ENCODE measurements at places on chromosomes 1 and 21.
A peak's percentile ranks its signal among the peaks of the same experiment; 100 is the strongest.

DNA sequence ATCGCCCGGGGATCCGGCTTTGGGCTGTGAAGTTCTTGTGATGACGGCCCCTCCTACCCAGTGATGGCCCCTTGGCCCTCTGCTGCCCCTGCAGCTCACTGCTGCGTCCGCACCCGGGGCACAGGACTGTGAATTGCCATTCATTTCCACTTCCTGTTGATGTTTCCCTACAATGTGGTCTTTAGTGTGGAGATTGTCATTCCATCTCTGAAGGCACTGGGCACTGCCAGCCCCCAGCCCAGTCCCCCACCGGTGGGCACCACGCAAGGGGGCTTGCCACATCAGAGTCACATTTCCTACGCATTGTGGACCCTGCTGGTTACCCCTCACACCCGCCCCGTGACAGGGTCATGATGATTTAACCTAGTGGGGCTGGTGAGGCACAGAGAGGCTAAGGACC is 2.5 kb upstream of the MX2 start:
- no peak for DNase-seq

GRCh38 chr1:234732671-234733390 is 122.9 kb upstream of the IRF2BP2 start:
- DNase-seq, result no peak

- no peak for DNase-seq
Measured at GRCh38 chr1:37628026-37628556, 6.6 kb downstream of the RSPO1 start.

GRCh38 chr1:112549590-112549989 is 40.8 kb downstream of the WNT2B start:
- no peak for DNase-seq

DNA sequence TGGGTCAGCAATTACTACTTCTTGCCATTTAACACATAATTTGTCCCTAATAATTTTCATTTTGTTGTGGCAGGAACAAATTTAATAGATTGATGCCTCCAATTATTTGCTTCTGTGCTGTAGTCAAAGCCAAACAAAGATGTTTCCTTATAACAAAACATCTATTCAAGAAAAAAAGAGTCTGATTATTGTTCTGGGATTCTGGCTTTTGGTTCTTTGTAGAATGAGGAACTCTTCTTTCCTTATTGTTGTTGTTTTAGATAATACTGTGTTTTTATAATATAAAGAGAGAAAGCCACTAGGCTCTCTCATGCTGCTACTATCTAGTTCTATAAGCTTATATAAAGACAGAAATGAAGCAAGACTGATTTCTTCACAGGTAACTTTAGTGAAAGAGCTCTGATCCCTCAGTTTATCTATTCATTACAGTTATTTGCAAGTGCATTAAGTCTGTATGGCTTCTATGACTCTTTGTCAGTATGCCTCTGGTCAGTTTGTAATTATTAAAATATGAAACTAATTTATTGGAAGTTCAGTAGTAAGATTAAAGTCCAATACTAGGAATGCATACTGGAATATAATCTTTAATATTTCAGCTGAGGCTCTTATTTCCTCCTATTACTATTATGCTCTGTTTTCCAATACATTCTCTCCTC is 37.4 kb downstream of the PRKACB start:
- no peak for DNase-seq

GRCh38 chr1:41950820-41951219 is 32.1 kb upstream of the HIVEP3 start:
- peak; percentile 40 for DNase-seq

GRCh38 chr1:151562661-151563060 is 22.6 kb downstream of the TUFT1 start:
- no peak for DNase-seq

DNA sequence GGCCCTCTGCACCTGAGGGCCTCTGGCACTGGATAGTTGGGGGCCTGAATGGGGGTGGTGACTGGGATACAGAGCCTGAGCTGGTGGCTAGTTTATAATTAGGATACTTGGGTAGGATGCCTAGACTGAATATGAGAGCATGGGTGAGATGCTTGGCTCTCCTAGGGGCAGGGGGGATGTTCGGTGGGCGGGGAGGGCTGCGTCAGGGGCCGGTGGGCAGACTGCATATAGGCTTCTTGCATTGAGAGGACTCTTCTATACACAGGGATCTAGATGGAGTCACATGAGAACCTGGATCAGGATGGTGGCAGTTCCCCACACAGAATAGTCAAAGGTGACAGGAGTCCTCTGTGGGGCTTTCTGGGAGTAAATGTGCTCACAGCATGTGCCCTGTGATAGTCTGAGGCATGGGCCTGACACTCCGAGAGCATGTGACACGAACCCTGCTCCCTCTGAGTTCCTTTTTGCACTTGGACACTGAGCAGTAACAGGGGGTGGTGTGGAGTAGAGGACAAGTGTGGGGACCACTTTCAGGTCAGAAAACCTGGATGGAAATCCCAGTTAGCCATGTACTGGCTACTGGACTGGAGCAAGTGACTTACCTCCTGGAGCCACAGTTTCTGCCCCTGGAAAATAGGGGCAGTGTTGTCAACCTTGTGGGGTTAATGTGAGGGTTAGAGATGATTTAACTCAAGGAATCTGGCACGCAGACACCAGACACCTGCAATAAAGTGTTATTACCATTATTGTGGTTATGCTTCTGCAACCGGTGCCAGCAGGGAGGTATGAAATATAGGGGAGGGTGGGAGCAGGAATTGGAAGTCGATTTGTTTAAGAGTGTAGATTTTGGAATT is 2.2 kb downstream of the MAP7D1 start:
- DNase-seq, result no peak

- no peak for DNase-seq
Measured at GRCh38 chr1:159056069-159056698, 20.4 kb downstream of the AIM2 start.

GRCh38 chr1:110213143-110213540 is 3.0 kb downstream of the KCNC4 start:
- no peak for DNase-seq

GRCh38 chr21:36452281-36452825 is 27.6 kb downstream of the CLDN14 start:
- DNase-seq, result no peak

DNA sequence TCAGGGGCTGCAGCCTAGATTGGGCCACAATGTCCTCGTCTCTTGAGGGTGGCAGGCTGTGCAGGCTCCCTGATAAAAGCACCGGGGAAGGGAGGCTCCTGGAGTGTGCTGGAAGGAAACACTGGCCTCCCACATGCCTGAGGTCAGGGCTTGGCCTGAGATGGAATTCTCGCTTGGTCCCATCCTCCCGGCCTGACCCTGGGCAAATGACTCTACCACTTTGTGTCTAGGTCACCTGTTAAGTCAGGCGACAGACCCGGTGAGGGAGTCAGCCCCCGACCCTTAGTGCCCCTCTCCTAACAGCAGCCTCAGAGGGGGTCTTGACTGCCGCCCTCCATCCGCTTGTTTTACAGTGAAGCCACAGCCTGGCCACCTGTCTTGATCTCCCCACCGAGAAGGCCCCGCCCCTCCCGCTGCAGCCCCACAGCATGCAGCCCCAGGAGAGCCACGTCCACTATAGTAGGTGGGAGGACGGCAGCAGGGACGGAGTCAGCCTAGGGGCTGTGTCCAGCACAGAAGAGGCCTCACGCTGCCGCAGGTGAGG is 2.5 kb downstream of the SMIM1 start:
- no peak for DNase-seq

- DNase-seq, result no peak
Measured at GRCh38 chr1:246878551-246878950, 53.2 kb downstream of the AHCTF1 start.

DNA sequence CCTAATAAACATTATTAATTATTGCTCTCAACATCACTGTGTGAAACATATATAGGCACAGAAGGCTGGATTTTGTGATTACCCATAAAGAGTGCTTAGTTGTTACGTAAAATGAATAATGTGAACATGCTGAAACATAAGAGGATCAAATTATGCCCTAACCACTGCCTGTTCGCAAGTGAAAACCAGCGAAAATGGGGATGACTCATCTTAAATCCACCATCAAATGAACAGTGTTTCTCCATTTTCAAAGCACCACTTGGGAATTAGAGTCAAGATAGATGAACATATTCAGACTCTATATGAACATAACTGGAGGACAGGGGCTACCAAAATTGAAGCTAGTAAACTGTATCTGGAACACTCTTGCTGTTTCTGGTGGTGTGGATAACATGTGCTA is 386.2 kb downstream of the HHIPL2 start:
- no peak for DNase-seq

DNA sequence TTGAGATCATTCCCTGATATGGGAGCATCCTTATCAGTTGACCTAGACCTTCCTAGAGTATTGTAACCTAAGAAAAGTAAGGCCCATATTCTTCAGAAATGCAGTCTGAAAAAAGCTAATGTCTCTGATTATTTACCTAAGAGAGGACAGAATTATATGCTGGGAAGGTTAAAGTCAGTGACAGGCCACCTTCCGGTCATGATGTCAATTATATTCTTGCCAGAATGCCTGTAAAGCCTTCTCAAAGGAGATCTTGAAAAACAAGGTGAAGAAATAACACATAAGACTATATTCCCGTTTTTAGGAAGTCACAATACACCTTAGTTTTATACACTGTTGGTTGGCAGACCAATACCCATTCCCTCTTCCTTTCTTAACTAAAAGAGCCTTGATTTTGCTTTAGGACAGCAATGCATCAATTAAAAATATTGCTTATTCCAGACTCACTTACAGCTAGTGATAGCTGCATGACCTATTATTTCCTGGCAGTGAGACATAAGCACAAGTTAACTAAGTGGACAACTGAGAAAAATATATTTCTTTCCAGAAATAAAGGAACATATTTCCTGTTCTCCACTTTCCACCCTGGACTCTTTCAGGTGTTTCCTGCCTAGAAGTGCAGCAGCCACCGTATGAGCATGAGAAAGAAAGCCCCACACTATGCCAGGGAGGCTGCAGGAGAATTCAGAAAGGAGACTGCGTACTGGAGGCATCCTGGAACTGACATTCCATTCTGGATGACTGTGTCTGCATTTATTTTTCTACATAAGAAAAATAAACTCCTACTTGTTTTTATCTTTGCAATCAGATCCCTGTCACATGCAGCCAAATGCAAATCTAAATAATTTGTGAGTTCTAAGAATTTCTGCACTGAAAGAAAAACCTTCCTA is 332.9 kb upstream of the PTBP2 start:
- no peak for DNase-seq

- no peak for DNase-seq
Measured at GRCh38 chr1:21232044-21232443, 55.3 kb upstream of the EIF4G3 start.

DNA sequence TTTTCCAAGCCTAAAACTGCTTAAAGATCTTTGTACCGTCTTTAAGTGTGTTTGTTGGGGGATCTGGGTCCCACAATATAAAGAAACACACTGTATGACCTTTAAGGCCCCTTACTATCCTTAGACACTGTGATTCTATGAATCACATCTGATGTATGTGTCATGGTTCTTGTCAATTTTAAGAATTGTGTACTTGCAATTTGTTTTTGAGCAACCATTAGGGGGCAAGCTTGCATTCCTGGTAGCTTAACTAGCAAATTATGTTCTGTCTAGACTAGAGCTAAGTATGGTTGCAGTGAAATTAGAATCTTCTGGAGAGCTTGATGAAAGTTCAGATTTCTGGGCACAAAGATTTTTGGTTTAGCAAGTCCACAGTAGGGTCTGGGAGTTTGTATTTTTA is 219.5 kb downstream of the TPR start:
- DNase-seq, result no peak

- DNase-seq, result no peak
Measured at GRCh38 chr1:178142806-178143205, 48.9 kb downstream of the RASAL2 start.

GRCh38 chr1:53572065-53572814 is 113.0 kb downstream of the DMRTB1 start:
- DNase-seq, result no peak

- DNase-seq, result no peak
Measured at GRCh38 chr21:45859041-45859761, 122.4 kb upstream of the COL6A1 start.
